ENCODE measurements at places on chromosomes 5 and 9.

DNA sequence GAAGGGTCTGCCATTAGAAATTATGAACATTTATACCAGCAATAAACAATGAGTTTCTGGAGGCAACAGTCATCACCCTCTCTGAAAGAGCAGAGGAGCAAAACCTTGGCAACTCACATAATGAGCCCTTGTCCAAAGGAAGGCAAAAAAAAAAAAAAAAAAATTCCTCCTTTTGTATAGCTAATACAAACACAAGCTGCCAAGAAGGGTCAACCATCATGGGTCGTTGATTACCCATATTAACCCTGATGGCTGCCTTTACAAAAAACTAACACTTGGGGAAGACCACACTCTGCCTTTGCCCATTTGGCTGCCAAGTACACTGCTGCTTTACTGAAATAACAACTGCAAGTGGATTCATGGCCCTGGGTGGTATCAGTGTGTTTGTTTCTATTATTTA, 272.7 kb downstream of the ADAMTSL1 start:
- no peak for DNase-seq

GRCh38 chr9:135010921-135011320, 76.5 kb upstream of the OLFM1 start:
- no peak for DNase-seq

DNA sequence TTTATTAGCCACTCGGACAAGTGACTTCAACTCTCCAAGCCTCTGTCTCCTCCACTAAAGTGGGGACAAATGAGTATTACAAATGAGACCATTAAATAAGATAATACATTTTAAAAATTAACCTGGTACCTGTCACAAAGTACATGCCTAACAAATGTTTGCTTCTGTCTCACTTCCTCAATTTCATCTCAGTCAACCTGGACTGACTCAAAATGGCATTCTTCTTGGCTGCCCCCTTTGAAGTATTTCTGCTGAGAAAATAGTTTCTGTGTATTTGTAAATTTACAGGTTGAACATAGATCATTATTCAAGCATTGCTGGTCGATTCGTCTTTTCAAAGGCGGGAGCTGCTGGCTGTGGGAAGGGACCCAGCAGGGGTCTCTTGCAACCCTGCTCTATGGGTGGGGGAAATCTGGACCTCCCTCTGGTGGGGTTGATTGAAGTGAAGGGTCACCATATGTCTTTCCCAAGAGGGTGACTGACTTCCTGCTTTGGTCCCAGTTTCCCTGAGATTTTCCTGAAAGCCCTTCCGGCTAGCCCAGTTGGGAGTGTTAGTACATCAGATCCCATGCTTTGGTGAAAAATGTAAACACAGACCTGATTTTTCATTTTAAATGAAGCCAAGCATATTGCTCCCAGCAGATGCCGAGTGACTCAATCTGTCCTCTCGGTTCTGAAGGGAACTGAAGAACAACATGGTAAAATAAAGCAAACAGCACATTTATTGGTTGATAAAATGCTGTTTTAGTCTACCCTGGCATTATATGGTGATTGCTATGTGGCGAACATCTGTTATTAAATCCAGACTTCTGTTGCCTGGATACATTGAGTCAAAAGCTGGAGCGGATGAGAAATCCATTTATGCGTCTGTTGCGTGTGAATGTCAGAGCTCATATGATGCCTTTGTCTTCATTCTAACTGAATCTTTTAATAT, 73.0 kb downstream of the KCNIP1 start:
- no peak for DNase-seq

- DNase-seq = no peak
Measured at GRCh38 chr9:132739710-132740310, 69.5 kb downstream of the GTF3C4 start.

GRCh38 chr5:137347865-137348264, 151.3 kb downstream of the SPOCK1 start:
- DNase-seq = no peak

- DNase-seq = no peak
Measured at GRCh38 chr9:136275655-136276429, 28.1 kb downstream of the CCDC187 start.

All from fibroblast of the aortic adventitia (primary cell).